T follicular helper cell (primary cell): ENCODE measurements at places on chromosomes 11 and 22.

- DNase-seq, result no peak
Measured at GRCh38 chr11:79113054-79113690, 327.7 kb downstream of the TENM4 start.

DNA sequence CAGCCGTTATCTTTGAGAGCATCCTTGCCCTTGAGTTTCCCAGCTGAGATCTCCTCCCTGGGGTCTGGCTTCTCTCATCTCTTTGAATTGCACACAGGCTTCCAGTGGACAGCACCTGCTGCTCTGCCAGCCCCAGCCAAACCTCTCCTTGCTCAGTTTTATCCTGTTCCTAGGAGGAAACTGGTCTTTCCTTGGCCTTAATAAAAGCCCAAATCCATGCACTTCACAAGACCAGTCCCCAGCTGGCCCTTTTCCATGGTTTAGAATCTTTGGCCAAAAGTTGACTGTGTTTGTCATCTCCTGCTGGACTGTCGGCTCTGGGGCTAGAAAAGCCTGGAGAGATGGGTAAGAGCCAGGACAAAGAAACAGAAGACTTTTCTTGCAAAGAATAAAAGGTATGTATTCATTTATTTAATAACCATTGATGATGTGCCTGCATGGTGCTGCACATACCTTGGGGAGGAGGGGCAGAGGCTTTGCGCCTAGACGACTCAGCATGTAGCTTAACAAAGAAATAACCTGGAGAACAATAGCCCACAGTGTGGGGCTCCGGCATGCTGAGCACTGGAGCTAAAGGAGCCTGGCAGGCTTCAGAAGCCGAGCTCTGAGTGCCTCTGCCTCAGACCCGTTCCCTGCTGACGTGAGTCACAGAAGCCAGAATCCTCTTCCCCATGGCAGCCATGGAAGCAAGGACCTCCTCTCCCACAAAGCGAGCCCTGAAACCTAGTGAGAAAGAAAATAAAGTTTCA lies 319.3 kb upstream of the B3GAT1 start:
- no peak for DNase-seq

DNA sequence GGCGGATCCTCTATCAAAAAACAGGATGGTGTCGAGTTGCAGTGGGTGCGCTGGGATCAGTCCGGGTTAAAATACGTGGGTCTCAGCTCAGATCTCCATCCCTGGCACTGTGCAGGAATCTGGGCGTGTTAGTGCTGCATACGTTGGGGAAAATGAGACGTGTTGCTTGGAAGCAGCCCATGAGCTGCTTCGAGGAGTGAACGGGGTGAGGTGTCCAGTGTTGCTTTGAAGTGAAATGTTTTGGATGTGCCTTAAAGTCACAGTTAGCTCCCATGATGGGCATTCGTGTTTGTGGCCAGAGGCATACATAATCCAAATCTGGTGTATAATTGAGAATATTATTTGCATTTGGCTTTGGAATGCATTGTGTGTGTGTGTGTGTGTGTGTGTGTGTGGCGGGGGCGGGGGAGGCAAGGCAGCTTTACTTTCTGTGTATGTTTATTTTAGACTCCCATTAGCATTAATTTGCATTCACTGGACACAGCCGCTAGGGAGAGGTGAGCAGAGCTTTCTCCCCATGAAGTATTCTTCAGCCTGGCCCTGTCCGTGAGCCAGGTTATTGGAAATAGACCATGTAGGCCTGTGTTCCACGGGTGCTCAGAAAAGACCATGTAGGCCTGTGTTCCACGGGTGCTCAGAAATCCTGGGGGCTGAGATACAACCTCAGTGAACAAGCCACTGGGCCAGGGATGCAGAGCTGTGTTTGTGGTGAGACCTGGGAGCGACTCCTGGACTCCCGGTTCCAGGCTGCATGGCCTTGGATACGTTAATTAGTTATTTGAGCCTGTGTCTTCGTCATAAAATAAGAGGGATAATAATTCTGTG lies 134.6 kb downstream of the ST3GAL4 start:
- DNase-seq, result no peak

- DNase-seq, result peak; percentile 66
Measured at GRCh38 chr11:57649826-57650738, at the start of gene YPEL4. YPEL4 (minus strand) TSS chr11:57649912; CDS start chr11:57647107, 2,805 bp downstream.

GRCh38 chr11:46075168-46075567 lies 46.1 kb downstream of the PHF21A start:
- no peak for DNase-seq
